Nephron progenitor cell (in vitro differentiated cells): ENCODE measurements at places on chromosomes 2 and 18.

DNA sequence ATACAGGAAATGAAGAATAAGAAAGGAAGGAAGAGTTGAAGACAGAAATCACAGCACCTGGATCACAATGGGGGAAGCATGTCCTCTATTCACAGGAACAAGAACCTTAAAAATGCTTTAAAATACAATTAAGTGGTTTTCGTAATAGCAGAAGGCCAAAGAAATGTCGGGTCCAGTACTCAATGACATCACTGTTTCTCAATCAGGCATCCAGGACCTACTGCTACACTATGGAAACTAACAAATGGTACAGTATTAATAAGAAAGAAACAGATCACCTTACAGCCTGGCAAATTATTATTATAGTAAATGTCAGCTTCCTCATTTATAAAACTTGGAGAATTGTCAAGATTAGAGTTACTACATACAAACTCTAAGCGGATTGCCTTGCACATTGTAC lies 15.8 kb downstream of the HNRNPLL start:
- DNase-seq, result no peak

GRCh38 chr2:147051248-147051647 lies 793.6 kb upstream of the ACVR2A start:
- no peak for DNase-seq

GRCh38 chr2:12432985-12433625 lies 283.6 kb upstream of the TRIB2 start:
- DNase-seq, result no peak

- peak; percentile 69 for DNase-seq
These were observed 79.2 kb downstream of the LAMA1 start for GRCh38 chr18:7038330-7038851.

GRCh38 chr2:75099521-75099922 lies 99.8 kb downstream of the TACR1 start:
- DNase-seq, result no peak

GRCh38 chr2:44109166-44109565 lies 59.5 kb upstream of the PPM1B start:
- DNase-seq, result no peak

DNA sequence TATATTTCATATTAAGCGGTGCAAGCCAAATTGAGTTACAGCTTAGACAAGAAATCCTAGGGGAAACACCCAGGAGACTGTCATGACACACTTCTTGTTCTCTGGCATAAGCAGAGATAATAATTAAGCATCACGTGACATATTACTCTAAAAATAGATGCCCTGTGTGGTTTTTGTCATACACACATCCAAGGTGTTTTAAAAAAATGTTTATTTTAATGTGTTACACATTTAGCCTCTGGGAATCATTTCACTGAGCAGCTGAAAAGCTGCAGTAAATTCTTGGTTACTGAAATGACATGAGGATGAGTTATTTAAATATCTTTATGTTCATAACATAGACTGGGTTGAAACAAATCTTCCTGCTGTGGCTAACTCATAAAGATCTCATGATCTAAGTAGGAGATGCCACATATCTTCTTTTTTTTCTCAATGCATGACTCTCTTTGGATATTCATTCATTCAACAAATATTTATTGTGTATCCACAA lies 38.0 kb upstream of the ERMN start:
- no peak for DNase-seq

DNA sequence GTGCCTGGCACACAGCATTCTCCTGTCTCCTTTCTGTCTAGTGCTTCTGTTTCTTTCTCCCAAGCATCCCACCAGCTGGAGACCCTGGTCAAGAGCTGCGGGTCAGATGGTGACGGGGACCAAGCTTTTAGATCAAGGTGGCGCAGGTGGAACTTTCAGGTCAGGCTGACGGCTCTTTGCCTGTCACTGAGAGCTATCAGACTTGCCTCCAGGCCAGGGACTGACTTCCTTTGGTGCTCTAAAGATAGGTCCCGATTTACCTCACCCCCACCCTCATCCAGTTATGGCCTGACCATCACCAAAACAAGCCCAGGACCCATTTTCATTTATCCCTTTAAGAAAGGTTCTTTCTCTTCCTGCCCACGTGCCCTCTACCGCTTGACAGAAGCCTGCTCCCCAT lies 1.2 kb upstream of the EMILIN1 start:
- DNase-seq, result no peak

GRCh38 chr18:649341-649740 lies 8.1 kb upstream of the TYMS start:
- no peak for DNase-seq

DNA sequence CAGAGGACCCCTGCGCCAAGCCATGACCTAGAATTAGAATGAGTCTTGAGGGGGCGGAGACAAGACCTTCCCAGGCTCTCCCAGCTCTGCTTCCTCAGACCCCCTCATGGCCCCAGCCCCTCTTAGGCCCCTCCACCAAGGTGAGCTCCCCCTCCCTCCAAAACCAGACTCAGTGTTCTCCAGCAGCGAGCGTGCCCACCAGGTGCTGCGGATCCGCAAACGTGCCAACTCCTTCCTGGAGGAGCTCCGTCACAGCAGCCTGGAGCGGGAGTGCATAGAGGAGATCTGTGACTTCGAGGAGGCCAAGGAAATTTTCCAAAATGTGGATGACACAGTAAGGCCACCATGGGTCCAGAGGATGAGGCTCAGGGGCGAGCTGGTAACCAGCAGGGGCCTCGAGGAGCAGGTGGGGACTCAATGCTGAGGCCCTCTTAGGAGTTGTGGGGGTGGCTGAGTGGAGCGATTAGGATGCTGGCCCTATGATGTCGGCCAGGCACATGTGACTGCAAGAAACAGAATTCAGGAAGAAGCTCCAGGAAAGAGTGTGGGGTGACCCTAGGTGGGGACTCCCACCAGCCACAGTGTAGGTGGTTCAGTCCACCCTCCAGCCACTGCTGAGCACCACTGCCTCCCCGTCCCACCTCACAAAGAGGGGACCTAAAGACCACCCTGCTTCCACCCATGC lies 3.0 kb downstream of the PROC start:
- DNase-seq, result no peak

DNA sequence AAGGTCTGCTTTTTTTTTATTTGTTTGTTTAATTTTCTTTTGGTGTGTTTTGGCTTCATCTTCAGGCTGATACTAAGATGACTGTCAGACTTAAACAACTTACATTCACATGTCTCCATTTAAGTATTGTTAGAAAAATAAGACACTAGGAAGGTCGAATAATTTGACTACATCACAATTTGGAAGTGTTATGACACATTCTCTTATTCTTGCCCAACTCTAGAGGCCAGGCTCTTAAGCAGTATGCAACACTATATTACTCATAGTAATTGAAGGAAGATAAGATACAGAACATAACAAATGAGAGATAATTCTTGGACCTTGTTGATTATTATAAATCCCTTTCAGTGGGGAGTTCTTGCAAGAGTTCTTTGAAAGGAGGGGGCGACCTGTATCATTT lies 295.3 kb upstream of the COL3A1 start:
- DNase-seq, result no peak

DNA sequence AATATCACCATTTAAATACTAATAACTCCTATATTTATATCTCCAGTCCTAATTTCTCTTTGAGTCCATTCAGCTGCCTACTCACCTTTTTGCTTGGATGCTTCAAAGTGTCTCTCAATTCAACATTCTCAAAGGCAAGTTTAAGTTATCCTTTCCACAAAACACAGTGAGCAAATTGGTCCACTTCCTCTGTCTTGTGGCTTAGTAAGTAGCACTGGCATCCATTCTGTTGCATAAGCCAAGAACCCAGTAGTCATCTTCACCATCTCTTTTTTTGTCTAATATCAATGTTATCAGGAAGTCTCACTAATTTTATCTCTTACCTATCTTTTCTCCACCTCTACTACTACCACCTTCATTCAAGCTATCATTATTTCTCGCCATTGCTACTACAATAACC lies 27.4 kb upstream of the IL1RL1 start:
- no peak for DNase-seq

DNA sequence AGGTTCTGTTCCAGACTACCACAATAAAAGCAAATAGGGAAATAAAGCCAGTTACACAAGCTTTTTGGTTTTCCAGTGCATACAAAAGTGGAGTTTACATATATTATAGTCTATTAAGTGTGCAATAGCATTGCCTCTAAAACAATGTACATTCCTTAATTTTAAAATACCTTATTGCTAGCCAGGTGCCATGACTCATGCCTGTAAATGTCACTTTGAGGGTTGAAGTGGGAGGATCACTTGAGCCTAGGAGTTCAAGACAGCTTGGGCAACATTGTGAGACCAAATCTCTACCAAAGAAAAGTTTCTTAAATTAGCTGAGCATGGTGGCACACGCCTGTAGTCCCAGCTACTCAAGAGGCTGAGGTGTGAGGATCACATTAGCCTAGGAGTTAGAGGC lies 52.9 kb upstream of the IMP4 start:
- no peak for DNase-seq

DNA sequence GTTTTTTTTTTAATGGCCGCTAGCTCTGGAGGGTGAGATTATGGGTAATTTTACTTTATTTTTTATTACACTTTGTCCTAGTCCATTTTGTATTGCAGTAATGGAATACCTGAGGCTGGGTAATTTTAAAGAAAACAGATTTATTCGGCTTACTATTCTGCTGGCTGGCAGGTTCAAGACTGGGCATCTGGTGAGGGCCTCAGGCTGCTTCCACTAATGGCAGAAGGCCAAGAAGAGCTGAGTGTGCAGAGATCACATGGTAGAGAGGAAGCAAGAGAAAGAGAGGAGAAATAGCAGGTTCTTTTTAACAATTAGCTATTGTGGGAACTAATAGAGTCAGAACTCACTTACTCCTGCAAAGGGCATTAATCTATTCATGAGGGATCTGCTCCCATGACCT lies 52.4 kb upstream of the ARHGAP28 start:
- DNase-seq, result no peak

DNA sequence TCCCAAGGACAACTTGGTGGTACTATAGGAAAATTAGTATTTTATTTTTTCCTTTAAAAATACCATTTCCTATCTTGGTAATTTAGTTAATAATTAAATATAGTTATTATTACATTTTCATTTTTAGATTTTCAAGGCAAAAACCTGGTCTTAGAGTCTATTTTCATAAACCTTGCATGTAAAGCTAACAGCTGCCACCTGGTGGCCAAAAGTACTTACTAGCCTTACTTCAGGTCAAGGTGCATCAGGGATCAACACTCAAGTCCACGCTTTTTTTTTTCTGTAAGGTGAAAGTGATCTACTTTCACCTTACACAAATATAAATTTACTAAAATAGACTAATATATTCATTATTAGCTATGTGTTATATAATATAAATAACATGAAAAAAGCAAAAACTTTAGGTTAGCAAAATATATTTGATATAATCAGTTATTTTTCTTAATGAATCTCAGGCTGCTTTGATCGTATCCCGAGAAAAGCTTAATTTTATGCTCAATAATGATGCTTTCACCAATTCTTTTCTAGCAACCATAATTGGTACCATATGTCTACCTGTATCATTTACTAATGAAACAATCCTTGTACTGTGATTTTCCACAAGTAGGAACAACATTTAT lies 62.5 kb downstream of the RELCH start:
- peak; percentile 69 for DNase-seq

DNA sequence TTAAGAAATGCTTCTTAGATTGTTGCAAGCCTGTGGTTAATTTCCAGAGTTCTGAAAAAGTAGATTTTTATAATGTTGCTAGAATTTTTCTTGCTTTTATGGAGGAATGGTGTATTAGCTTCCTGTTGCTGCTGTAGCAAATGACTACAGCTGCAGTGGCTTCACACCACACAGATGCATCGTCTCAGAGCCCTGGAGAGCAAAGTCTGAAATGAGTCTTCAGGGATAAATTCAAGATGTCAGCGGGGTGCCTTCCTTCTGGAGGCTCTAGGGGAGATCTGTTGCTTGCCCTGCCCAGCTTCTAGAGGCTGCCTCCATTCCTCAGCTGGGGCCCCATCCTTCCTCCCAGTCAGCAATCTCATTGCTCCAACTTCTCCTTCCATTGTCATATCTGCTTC lies 187.8 kb downstream of the ZNF516 start:
- DNase-seq, result no peak

GRCh38 chr18:4454537-4455112 lies 482 bp downstream of the DLGAP1 start:
- peak; percentile 55 for DNase-seq

DNA sequence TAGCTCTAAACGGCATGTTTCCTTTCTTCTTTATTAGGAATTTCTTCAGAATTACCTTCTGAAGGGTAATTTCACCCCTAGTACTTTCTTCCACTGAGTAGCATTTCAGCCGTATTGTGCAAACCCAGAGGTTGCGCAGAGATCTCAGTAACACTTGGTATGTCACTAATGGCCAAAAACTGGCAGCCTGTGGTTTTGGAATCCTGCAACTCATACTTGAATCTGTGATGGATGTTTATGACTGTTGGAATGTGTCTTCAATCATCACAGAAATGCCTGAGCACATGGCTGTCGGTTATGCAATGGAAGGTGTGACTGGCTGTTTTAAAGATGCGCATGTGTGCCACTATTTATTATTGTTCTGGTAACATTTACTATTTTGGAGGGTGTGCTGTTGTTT lies 100.0 kb downstream of the COLEC12 start:
- no peak for DNase-seq

DNA sequence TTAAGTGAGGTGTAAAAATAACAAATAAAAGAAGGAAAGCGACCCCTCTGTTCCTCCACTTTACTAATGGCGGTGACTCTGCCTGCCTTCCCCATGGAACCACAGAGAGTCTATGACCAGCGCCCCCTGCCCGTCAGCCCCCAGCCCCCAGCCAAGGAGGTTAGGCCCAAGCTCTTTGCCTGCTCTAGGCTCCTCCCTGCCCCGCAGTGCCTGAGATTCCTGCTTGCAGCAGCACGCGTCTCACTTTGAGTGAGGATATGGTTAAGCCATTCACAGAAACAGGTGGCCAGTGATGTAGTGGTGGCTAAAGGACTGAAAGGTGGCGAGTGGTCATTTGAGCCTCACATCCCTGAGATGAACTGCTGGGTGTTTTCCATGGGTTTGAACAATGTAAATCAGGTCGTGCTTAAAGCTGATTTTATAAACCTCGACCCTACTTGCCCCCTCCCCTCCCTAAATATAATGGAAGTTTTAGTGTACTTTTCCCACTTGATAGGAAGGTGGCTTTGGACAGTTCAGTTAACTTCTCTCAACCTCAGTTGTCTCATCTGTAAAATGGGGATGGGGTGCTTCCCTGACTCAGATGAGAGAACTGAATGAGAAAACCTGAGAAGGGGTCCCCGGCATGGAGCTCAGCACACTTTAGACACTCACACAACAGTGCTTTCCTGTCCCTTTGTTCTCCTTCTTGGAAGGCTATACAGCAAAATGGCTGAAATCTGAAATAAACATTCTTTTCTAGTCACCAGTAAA lies 46.5 kb downstream of the IL1RL2 start:
- no peak for DNase-seq

- no peak for DNase-seq
These were observed 3.5 kb downstream of the DQX1 start for GRCh38 chr2:74522516-74522915.

- no peak for DNase-seq
These were observed 273.7 kb downstream of the TWIST2 start for GRCh38 chr2:239121600-239122012.

GRCh38 chr2:78115291-78115690 lies 593.1 kb upstream of the LRRTM4 start:
- no peak for DNase-seq

DNA sequence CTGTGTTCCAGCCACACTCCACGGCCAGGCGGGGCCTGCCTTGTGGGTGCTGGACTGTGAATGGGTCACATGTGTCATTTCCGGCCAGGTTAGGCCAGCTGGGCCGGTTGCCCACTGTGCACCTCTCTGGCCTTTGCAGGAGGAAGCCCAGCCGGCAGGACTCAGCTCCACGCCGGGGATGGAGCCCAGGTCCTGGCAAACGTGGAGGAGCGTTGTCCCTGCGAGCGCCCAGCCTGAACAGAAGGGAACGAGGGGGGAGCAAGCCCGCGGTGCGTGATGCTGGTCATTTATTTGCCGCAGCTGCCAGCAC lies 152.9 kb downstream of the PXDN start:
- DNase-seq, result no peak
